Amniotic stem cell (primary cell): ENCODE measurements at places on chromosomes 12 and 14.

- peak; percentile 39 for DNase-seq
Observed at GRCh38 chr12:42332301-42333285, 6.6 kb downstream of the PPHLN1 start.

GRCh38 chr12:41011939-41012338, 176.2 kb upstream of the PDZRN4 start:
- no peak for DNase-seq

DNA sequence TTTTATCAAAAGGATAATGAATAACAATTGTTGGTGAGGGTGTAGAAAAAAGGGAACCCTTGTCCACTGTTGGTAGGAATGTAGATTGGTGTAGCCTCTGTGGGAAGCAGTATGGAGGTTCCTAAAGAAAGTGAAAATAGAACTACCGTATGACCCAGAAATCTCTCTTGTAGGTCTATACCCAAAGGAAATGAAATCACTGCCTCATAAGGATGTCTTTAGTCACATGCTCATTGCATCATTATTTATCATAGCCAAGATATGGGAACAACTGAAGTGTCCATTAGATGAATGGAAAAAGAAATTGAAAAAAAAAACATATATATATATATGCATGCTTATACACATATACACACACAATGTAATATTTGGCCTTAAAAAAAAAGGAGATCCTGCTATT, 158.8 kb upstream of the NPAS3 start:
- DNase-seq = no peak

GRCh38 chr14:63654346-63654745, 12.7 kb upstream of the WDR89 start:
- DNase-seq = no peak

- DNase-seq = peak; percentile 29
Observed at GRCh38 chr14:89600950-89601826, 184.2 kb upstream of the FOXN3 start.
